Stimulated activated CD4-positive, alpha-beta T cell treated with anti-CD3 and anti-CD28 coated beads, Interleukin-2, amount 100 ng/mL, for 48 hours (primary cell): ENCODE measurements at places on chromosomes 7 and 10.

GRCh38 chr7:108146070-108146842 lies 16.1 kb upstream of the LAMB4 start:
- DNase-seq = peak; percentile 42

DNA sequence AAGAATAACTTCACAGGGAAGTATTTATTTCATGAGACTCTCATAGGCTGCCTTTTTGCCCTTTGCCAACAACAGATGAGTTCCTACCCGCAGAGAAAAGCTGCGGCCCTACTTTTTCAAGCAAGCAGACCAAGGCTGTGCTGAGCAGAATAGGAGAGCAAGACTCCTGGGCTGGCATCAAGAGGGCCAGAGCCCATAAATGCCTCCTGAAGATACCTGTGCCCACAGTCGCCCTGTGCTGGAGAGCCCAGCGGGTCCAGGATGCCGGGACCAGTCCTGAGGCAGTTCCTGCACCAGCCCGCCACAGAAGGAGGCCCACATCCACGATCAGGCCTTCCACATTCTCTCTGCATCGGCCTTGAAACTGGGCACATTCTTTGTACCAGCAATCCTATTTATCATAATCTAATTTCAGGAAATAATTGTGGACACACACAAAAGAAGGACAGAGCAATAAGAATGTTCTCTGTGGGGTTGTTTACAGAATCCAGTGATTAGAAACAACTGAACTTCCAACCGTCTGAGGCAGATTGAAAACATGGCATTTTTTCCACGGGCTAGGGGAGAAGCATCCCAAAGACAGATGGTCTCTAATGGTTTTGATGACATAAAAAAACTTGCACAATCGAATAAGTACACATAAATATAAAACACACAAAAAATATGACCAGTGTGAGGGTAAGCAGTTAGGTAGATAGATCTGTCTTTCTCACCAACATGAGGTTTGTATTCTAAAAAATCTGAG lies 95.6 kb downstream of the CPXM2 start:
- DNase-seq = no peak

DNA sequence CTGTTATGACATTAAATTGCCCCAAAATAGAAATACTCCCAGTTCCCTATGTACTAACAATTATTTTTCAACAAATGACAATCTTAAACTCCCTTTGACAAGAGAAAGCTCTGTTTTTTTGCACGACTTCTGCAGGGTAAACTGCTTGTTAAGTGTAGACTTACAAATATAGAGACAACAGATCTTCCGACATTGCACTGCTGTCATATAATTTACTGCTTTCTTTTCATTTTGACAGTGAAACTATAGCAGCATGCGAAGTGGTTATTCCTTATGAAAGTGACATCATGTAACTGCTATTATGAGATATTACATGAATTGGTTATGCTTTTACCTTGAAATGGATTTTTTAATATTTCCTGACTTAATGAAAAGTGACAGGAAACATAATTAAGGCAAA lies 659.9 kb downstream of the SDK1 start:
- DNase-seq = no peak

DNA sequence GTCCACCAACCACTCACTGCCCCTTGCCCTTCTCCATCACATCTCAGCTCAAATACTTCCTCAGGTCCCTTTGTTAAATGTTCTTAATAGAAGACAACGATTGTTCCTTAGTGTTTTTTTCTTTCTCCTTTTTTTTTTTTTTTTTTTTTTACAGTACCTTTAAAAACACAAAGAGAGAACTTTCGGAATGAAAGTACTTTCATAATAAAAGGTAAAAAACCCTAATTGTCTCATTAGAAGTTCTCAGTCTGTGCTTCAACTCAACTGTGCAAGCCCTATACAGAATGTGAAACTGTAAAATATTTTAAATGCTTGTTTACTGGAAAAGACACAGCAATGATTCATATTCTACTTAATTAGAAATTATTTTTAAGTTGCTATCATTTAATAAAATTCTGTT lies 29.4 kb downstream of the TSPAN12 start:
- DNase-seq = no peak

DNA sequence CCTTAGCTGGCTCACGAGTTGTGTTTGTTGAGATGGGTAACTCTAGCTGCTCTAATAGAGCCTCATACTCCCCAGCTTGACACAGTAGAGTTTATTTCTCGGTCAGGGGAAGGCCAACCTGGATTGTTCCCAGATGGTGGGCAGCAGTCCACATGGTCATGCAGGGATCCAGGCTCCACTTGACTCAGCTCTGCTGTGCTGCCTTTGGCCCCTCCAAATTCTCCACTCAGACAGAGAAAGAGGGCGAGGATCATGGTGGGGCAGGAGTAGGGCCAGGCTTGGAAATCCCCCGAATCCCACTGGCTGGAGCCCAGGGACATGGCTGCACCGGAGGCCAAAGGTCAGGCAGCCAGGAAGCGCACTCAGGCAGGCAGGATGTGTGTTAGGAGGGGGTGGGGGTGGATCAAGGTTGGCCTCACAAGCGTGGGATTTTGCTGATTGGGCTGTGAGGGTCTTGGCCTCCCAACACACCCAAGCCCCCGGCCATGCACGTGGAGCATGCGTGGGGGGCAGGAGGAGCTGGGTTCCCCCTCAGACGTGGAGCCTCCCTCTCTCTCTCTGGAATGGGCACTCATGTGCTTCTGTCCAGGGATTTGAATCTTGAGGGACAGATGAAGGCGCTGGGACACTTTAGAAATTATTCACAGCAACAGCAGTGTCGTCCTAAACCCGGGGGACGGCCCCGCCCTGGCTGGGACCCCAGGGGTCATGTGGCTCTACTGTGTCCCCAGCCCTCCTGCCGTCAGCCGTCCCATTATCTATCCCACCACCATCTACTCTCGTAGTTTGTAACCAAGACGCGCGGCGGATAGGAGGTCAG lies 44.8 kb downstream of the PDGFA start:
- DNase-seq = no peak

DNA sequence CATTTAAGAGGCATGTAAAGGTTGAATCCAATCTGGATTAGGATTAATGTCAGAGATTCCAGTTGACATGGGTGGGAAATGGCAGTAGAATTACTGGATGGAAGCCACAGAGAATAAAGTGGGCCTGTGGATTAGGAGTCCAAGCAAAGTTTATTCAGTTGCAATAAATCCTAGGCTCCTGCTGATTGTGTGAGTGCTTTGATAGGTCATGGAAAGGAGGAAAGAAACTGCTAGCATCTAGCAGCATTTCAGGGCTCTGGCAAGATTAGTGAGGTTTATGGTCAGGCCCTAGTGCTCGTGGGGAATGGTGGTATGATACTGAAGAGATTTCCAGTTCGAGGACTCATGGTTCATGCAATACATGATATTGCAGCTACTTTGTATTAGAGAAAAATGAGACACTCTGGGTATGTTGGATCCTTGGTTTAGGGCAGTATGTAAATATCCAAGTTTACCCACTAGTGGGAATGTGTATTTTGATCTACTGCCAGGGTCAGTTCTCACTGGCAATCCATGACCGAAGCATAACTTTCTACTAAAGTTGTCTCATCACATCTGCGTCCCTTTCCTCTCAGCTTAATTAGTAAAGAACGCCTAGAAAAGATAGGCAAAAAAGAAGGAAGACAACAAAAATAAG lies 235.0 kb downstream of the SUGCT start:
- no peak for DNase-seq

DNA sequence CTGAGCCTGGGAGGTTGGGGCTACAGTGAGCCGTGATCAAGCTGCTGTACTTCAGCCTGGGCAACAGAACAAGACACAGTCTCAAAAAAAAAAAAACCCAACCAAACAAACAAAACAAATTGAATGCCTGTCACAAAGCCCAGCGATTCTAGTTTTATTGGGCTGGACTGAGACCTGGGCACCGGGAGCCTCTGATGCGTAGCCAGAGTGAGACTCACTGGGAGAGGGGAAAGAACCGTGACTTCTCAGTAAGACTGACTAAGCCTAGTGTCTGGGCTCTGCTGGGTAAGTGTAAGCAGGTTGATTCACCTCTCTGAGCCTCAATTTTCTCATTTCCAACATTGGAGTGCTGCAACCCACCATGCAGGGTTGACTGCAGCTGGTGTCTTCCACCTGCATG lies 10.1 kb upstream of the LEP start:
- no peak for DNase-seq

DNA sequence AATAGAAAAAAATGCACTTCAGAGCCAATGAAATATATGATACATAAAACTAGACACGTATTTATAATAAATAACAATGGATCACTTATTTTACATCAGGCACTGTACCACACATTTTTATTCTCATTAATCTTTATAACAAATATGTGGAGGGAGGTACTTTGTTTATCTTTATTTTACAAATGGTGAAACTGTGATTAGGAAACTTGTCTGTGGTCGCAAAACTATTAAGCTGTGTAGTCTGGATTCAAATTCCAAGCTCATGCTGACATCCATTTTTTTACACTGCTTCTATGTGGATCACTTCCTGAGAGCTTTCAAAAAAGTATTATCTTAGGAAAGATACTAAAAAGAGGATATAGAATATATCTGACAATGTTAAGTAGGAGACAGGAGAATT lies 978.6 kb downstream of the SORCS1 start:
- no peak for DNase-seq

GRCh38 chr7:131108212-131108940 lies 219.3 kb upstream of the MKLN1 start:
- no peak for DNase-seq

GRCh38 chr10:24115403-24115802 lies 93.5 kb upstream of the KIAA1217 start:
- no peak for DNase-seq

DNA sequence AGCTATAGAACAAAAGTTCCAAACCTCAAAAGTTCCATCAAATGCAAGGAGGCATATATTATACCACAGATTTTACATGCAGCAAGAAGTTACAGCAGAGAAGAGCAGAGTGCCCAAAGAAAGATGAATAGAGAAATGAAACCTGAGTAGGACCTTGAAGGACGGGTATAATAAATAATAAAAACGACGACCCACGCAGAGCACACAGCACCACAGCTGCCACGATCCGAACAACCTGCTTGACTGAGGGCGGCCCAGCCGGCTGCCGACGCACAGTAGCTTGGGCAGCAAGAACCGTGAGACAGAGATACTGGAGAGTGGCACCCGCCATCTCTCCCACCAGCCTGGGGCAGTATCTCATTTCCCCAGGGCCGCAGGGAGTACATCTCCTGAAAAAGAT lies 79.0 kb downstream of the HIPK2 start:
- no peak for DNase-seq

- DNase-seq = no peak
These were observed 162.4 kb upstream of the MEOX2 start for GRCh38 chr7:15848901-15849300.

GRCh38 chr10:53744746-53745145 lies 972.2 kb upstream of the MBL2 start:
- no peak for DNase-seq

- no peak for DNase-seq
These were observed 99.0 kb upstream of the FZD1 start for GRCh38 chr7:91165006-91165845.

- DNase-seq = no peak
These were observed 1131.8 kb upstream of the GHITM start for GRCh38 chr10:83007510-83007909.

DNA sequence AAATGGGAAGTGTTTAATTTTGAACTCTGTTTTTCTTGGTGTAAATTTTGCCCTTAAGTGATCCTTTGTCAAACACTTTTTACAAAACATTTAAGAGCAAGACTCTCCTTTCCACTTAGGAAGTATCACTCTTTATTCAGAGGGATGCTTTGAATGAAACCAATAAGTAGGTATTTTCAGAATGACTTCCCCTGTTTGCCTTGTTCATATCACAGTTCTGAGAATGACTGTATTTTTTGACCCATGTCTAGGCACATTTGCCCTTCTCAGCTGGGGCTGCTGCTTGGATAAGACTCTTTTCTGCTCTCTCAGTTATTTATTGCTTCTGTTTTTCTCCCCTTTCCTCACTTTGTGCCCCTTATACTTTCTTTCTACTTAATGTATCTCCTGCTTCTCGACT lies 98.2 kb downstream of the CCNY start:
- no peak for DNase-seq

GRCh38 chr7:51198654-51199053 lies 118.0 kb downstream of the COBL start:
- no peak for DNase-seq

- DNase-seq = no peak
These were observed 107.7 kb upstream of the BTBD16 start for GRCh38 chr10:122163174-122164022.
